ENCODE measurements at places on chromosomes 2 and 18.
A peak's percentile ranks its signal among the peaks of the same experiment; 100 is the strongest.

DNA sequence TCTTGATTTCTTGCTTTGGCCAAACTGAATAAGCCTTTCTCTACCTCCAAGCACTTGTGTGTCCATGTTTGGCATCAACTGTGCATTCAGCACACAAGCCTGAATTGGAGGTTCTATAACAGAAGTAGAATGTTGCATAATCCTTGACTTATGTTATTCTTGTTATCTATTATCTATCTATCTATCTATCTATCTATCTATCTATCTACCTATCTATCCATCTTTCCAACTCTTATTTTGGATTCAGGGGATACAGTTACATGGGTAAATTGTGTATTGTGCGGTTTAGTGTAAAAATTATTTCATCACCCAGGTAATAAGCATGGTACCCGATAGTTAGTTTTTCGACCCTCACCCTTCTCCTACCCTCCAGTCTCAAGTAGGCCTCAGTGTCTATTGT lies 319.6 kb downstream of the PTH2R start:
- no peak overlapping the region for H3K27ac ChIP-seq

- DNase-seq: no peak
- H3K36me3 ChIP-seq: no peaks in the 10 kb centered on the region
- H3K27ac ChIP-seq: no peak overlapping the region
- H3K4me3 ChIP-seq: no peak overlapping the region
- no peaks in the 10 kb centered on the region for H3K4me1 ChIP-seq
Measured at GRCh38 chr2:144836635-144837350, 316.9 kb upstream of the ZEB2 start.

- H3K27me3 ChIP-seq: peaks cover 83% of the 10 kb centered on the region
- no peaks in the 10 kb centered on the region for H3K36me3 ChIP-seq
- H3K4me1 ChIP-seq: peaks cover 2% of the 10 kb centered on the region
- no peak for DNase-seq
- H3K4me3 ChIP-seq: no peak overlapping the region
- H3K27ac ChIP-seq: no peak overlapping the region
Measured at GRCh38 chr2:235330775-235331451, 162.9 kb upstream of the AGAP1 start.

- H3K4me1 ChIP-seq: peaks cover 10% of the 10 kb centered on the region
- no peaks in the 10 kb centered on the region for H3K36me3 ChIP-seq
- peak overlapping the region; percentile 0 for H3K27ac ChIP-seq
- H3K27me3 ChIP-seq: no peaks in the 10 kb centered on the region
- H3K4me3 ChIP-seq: no peak overlapping the region
- DNase-seq: no peak
Measured at GRCh38 chr2:33489835-33490431, 13.5 kb downstream of the RASGRP3 start.

GRCh38 chr2:68280348-68280747 lies 28.0 kb upstream of the PPP3R1 start:
- H3K4me1 ChIP-seq: no peaks in the 10 kb centered on the region
- no peak overlapping the region for H3K27ac ChIP-seq
- no peak overlapping the region for H3K4me3 ChIP-seq

- no peak overlapping the region for H3K4me3 ChIP-seq
- no peaks in the 10 kb centered on the region for H3K36me3 ChIP-seq
- H3K4me1 ChIP-seq: no peaks in the 10 kb centered on the region
- no peaks in the 10 kb centered on the region for H3K27me3 ChIP-seq
Measured at GRCh38 chr18:78268226-78268988, 711.2 kb upstream of the SALL3 start.

- H3K36me3 ChIP-seq: peaks cover 4% of the 10 kb centered on the region
- peaks cover 89% of the 10 kb centered on the region for H3K27me3 ChIP-seq
- H3K4me1 ChIP-seq: peaks cover 4% of the 10 kb centered on the region
- H3K27ac ChIP-seq: no peak overlapping the region
Measured at GRCh38 chr2:44927985-44928482, 13.5 kb upstream of the SIX3 start.

- H3K4me1 ChIP-seq: no peaks in the 10 kb centered on the region
- H3K27me3 ChIP-seq: no peaks in the 10 kb centered on the region
- H3K4me3 ChIP-seq: no peak overlapping the region
- H3K27ac ChIP-seq: no peak overlapping the region
- H3K36me3 ChIP-seq: no peaks in the 10 kb centered on the region
- DNase-seq: no peak
Measured at GRCh38 chr2:28101892-28102291, 211.4 kb downstream of the BABAM2 start.

DNA sequence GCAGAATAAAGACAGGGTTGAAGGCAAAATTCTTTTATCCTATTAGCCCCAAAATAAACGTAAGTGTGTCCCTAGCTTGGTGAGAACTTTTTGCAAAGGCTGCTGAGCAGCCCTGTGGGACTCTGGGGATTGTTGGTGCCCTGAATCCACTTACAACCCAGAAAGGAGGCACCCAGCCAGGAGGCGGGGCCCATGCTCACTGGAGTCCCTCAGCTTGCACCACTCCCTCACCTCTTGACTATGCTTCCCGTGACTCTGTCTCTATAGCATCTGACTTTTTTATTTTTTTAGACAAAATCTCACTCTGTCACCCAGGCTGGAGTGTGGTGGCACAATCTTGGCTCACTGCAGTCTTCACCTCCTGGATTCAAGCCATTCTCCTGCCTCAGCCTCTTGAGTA lies 15.8 kb upstream of the COL6A3 start:
- H3K27ac ChIP-seq: no peak overlapping the region
- no peaks in the 10 kb centered on the region for H3K27me3 ChIP-seq
- H3K4me1 ChIP-seq: peaks cover 55% of the 10 kb centered on the region

DNA sequence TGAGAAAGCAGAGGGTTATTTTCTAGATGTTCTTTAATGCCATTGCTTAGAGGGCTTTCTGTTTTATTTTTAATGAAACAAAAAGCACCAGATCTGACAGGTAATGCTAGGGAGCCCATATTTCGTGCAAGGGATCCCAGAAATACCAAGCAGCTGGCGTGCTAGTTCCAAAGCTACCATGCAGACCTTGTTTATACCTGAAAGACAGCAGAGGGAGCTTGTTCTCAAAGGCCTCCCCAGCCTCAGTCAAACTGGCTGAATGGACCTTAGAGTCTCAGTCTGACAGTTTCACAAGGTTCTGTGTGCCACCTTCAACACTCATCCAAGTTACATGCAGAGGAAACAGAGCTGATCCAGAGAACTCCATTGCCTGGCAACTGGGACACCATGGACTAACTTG lies 48.6 kb downstream of the GALNT14 start:
- no peak overlapping the region for H3K4me3 ChIP-seq
- no peak overlapping the region for H3K27ac ChIP-seq
- peaks cover 28% of the 10 kb centered on the region for H3K27me3 ChIP-seq
- DNase-seq: no peak

GRCh38 chr2:212284166-212284565 lies 254.4 kb downstream of the ERBB4 start:
- H3K27ac ChIP-seq: no peak overlapping the region
- H3K36me3 ChIP-seq: no peaks in the 10 kb centered on the region
- no peak overlapping the region for H3K4me3 ChIP-seq
- DNase-seq: no peak
- no peaks in the 10 kb centered on the region for H3K4me1 ChIP-seq

- no peak overlapping the region for H3K27ac ChIP-seq
- no peak for DNase-seq
- no peak overlapping the region for H3K4me3 ChIP-seq
- no peaks in the 10 kb centered on the region for H3K27me3 ChIP-seq
Measured at GRCh38 chr2:216306868-216307267, 65.4 kb downstream of the MARCHF4 start.

DNA sequence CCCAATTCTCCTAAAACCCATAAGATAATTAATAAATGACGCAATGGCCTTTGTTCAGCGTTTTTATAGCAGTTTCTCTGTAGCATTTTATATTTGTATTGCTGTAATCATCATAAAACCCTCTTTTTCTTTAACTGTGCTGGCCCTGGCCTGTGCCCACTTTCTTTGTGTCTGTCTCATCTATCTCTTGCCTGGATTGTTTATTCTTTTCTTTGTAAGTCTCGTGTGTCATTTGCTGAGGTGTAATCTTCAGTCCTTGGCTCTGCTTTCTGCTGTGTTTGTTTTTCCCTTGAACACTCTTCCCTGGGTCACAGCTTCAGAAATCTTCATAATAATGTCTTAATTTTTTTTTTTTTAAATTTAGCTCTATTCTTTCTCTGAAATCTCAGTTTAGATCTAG lies 525.8 kb upstream of the LINC00305 start:
- H3K4me1 ChIP-seq: no peaks in the 10 kb centered on the region
- DNase-seq: no peak
- no peak overlapping the region for H3K27ac ChIP-seq
- H3K27me3 ChIP-seq: no peaks in the 10 kb centered on the region
- no peaks in the 10 kb centered on the region for H3K36me3 ChIP-seq
- no peak overlapping the region for H3K4me3 ChIP-seq

DNA sequence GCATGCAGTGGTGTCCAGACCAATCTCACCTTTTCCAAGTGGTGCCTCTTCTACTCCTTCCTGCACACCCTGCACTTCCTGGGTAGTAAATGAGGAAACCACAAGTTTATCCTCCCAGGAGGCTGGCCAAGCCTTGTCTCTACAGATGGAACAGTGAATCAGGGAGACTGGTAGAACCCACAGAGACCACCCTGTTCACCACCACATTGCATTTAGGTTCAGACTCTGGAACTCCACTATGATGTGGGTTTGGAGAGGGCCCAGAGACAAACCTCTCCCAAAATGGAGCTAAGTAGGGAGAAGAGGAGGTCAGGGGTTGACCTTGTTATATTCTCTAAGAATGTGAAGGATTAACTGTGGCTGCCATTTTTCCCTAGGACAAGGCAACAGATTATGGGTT lies 102.8 kb upstream of the FZD7 start:
- H3K27ac ChIP-seq: no peak overlapping the region
- no peaks in the 10 kb centered on the region for H3K4me1 ChIP-seq
- DNase-seq: no peak
- peaks cover 79% of the 10 kb centered on the region for H3K27me3 ChIP-seq

- no peak overlapping the region for H3K27ac ChIP-seq
- no peak for DNase-seq
- H3K36me3 ChIP-seq: no peaks in the 10 kb centered on the region
- no peak overlapping the region for H3K4me3 ChIP-seq
- no peaks in the 10 kb centered on the region for H3K4me1 ChIP-seq
Measured at GRCh38 chr2:155947069-155947468, 385.5 kb downstream of the NR4A2 start.

GRCh38 chr18:37659906-37660305 lies 94.3 kb upstream of the CELF4 start:
- no peak for DNase-seq
- no peak overlapping the region for H3K27ac ChIP-seq
- no peaks in the 10 kb centered on the region for H3K36me3 ChIP-seq
- H3K4me1 ChIP-seq: no peaks in the 10 kb centered on the region
- H3K4me3 ChIP-seq: no peak overlapping the region

DNA sequence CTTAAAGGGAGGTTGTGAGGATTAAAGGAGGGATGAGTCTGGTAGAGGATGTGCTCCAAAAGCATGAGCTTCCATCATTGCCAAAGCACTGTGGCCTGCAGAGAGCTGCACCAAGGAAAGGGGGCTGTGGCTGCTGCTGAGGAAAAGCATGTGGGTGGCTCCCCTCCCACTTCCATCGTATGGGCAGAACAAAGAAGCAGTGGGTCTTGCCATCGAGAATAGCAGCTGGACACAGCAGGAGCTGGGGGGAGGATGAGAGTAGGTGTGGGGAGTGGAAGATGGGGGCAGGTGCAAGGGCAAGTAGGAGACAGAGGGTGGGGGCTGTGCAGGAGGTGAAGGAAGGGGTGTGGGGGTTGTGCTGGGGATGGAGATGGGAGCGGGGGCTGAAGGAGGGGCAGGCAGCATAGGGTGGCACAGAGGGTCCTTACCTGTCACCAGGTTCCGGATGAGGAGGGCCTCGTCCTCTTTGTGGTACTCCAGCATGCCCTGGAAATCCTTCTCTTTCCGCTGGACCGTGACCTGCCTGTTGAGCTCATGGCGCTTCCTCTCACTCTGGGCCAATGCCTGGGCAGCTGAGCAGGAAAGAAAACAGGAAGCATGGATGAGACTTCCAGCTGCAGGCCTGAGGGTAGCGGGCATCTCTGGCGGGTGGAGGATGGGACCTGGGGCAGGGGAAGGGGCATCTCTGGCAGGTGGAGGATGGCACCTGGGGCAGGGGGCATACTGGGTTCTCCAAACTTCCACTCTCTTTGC lies 33.6 kb upstream of the ACAA2 start:
- no peak overlapping the region for H3K4me3 ChIP-seq
- peaks cover 48% of the 10 kb centered on the region for H3K27me3 ChIP-seq
- no peaks in the 10 kb centered on the region for H3K36me3 ChIP-seq
- no peak overlapping the region for H3K27ac ChIP-seq
- no peak for DNase-seq

- H3K4me3 ChIP-seq: no peak overlapping the region
- DNase-seq: no peak
- no peaks in the 10 kb centered on the region for H3K27me3 ChIP-seq
Measured at GRCh38 chr2:214482728-214483127, 71.9 kb downstream of the VWC2L start.

DNA sequence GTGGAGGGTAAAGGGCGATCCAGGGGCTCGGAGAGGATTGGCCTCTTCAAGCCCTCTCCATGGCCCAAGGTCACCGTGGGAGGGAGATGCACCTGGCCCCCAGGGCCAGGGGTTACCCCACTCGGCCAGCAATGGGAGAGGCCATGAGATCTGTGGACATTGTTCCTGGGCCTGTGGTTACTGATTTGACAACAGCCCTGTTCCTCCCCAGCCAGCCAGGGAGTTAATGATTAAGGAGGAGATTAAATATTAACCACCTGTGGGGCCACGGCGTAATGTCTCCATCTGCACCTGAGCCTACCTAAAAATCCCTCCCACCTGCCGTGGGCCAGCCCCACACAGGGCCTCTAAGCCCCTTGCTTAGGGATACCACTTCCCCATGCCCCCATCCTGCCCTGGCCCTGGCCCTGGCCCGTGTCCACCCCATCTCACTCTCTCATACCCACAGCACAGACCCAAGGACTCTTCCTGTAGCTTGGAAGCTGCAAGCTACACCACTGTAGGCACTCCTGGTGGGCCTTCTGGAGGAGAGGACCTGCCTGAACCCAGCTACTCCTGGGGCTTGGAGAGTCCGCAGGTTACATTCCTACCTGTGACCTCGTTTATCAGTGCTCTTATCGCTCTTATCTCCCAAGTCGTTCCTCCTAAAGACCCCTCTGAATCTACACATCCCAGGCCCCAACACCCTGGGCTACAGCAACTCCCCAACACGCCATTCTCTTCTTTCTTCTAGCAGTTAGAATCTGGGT lies 32.1 kb downstream of the ZFP36L2 start:
- peak overlapping the region; percentile 80 for H3K4me3 ChIP-seq
- peaks cover 21% of the 10 kb centered on the region for H3K36me3 ChIP-seq
- no peaks in the 10 kb centered on the region for H3K27me3 ChIP-seq
- H3K4me1 ChIP-seq: peaks cover 43% of the 10 kb centered on the region
- no peak for DNase-seq

DNA sequence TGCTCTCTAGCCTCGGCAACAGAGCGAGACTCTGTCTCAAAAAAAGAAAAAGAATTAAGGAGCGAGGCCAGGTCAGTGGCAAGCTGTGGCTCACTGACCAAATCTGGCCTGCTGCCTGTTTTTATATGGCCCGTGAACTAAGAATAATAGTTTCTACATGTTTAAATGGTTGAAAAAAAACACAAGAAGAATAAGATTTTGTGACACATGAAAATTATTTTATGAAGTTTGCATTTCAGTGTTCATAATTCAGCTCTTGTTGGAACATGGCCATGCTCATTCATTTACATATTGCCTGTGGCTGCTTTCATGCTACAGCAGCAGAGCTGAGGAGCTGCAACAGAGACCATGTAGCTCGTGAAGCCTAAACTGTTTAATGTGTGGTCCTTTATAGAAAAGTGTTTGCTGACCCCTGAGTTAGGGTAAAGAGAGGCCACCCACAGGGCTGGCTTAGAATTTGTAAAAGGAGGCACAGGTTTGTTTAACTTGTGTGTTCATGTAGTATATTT lies 59.5 kb downstream of the MFSD6 start:
- no peak overlapping the region for H3K4me3 ChIP-seq
- H3K36me3 ChIP-seq: peaks cover 6% of the 10 kb centered on the region
- H3K4me1 ChIP-seq: peaks cover 54% of the 10 kb centered on the region
- H3K27me3 ChIP-seq: no peaks in the 10 kb centered on the region
